H9 (cell line): ENCODE measurements at places on chromosomes 5 and 9. TPM values are rescaled to one million over a fixed set of nuclear protein-coding genes. Genes with fewer than 3 reads are reported as not detected.

GRCh38 chr9:113215132-113215531 is 5.9 kb downstream of the FKBP15 start:
- DNase-seq: no peak

DNA sequence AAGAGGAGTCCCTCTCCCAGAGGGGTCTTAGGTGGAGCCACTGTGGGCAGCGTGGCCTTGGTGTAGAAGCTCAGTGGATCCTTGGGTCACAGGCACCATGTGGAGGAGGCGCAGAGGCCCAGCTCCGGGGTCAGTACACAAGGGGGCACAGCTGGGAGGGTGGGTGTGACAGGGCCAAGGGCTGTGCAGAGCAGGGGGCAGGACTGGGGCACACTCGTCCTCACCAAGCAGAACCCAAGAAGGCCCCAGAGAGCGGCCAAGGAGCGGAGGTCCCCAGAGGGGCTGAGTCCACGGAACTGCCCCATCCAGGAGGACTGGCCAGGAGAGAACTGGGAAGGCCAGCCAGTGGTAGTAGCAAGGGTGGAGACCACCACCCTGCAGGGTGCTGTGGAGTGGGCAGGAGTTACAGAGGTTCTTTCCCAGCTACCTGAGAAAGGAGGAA is 2.5 kb upstream of the LPCAT1 start:
- DNase-seq: no peak

GRCh38 chr9:33506626-33507370 is 17.3 kb upstream of the ANKRD18B start:
- no peak for DNase-seq

- DNase-seq: peak; percentile 77
Observed at GRCh38 chr9:115117999-115118878, at the start of gene TNC. Gene TNC, minus strand, starts transcription at chr9:115118157. Its CDS starts 27,139 bp downstream, at chr9:115091018.

- no peak for DNase-seq
Observed at GRCh38 chr5:125961150-125961549, 462.1 kb upstream of the GRAMD2B start.

DNA sequence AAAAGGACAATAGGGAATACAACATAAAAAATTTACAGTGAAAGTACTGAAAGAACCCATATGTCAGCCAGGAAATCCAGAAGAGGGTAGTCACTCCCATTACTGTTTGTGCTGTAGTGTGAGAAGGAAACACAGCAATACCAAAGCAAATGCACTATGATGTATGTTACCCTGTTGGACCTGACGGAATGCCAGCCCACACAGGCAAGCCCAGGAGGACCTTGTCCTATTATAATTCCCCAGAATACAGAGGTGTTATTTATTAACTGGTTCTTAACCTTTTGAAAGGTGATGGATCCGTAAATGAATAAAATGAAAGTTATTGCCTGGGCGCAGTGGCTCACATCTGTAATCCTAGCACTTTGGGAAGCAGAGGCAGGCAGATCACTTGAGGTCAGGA is 79.0 kb downstream of the GDA start:
- DNase-seq: no peak

DNA sequence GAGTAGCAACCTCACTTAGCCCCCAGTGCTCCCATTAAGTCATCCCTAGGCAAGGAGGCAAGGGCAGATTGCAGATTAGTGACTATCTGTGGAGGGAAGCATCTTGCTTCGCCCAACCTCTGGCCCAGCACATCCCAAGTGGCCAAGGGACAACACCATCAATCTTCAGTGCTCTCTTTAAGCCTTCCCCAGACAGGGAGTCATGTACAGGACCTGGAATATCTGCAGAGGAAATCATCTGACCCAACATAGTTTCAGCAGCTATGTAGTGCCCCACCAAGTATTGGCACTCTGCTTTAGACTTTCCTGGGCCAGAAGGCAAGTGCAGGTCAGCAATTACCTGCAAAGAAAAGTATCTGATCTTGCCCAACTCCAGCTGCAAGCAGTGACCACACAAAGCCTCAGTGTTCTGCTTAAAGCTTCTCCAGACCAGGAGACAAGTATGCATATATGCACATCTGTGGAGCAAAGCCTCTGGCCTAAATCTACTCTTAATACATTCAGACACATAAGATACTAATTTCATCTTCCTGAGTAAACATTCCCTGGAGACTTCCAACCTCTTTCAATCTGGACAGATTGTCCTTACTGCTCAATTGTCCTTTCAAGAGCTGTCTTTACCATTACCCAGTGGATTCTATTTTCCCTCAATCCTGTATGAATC is 224.8 kb upstream of the VLDLR start:
- DNase-seq: no peak

DNA sequence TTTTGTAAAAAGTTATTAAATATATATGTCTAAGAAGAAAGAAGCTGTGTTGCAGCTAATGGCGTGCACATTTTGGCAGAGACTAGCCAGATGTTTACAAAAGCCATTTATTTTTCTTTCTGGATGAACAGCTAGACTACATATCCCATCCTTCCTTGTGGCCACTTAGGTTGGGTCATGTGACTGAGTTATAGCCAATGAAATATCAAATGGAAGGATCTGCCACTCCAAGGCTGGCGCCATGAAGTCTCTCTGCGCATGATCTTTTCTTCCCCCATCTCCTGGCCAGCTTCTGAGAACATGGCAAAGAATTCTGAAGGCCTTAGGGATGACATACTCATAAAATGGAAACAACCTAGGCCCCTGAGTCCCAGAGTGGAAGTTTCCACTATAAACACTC is 244.2 kb upstream of the DAB2 start:
- DNase-seq: no peak

The WDR38 gene
- total RNA-seq: not detected in 2 replicates

The PCDHGA3 gene
- 0.88 and 0.94 TPM in 2 replicates for total RNA-seq

The NME5 gene
- total RNA-seq: 0.66 and 0.96 TPM in 2 replicates

The HTR1A gene
- total RNA-seq: 0.55 and 0.79 TPM in 2 replicates

The SETX gene
- 43.1 and 44.3 TPM in 2 replicates for total RNA-seq

The GRM6 gene
- not detected in 2 replicates for total RNA-seq
